ENCODE measurements at places on chromosomes 4 and X. TPM values are rescaled to one million over a fixed set of nuclear protein-coding genes. Genes with fewer than 3 reads are reported as not detected.

- DNase-seq, result no peak
Measured at GRCh38 chr4:108171339-108172230, 2.9 kb upstream of the LEF1 start.

PNMA6A gene
- 0.15 TPM for polyA plus RNA-seq

DNA sequence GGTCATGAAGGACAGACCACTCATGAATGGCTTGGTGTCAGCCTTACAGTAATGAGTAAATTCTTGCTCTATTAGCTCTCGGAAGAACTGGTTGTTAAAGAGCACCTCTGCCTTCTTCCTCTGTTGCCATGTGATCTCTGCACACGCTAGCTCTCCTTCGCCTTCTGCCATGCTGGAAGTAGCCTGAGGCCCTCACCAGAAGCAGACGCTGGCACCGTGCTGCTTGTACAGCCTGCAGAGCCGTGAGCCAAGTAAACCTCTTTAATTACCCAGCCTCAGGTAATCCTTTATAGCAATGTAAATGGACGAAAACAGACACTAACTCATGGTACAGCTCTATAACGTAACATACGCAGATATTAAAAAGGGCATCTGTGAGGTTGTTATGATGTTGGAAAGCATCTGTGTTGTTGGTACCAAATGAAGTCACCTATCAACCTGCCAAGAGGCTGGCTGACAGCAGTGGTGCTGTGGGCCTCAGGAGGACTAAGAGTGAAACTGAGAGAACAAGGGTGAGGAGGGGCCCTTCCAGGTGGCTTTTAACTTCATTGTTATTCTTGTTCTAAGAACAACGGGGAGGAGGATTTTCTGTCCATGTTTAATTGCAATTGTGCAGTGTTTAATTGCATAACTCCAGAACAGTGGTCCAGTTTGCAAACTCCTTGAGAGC lies 69.2 kb downstream of the CRMP1 start:
- DNase-seq, result no peak

- DNase-seq, result no peak
Measured at GRCh38 chr4:81919223-81919622, 447.5 kb upstream of the RASGEF1B start.

DNA sequence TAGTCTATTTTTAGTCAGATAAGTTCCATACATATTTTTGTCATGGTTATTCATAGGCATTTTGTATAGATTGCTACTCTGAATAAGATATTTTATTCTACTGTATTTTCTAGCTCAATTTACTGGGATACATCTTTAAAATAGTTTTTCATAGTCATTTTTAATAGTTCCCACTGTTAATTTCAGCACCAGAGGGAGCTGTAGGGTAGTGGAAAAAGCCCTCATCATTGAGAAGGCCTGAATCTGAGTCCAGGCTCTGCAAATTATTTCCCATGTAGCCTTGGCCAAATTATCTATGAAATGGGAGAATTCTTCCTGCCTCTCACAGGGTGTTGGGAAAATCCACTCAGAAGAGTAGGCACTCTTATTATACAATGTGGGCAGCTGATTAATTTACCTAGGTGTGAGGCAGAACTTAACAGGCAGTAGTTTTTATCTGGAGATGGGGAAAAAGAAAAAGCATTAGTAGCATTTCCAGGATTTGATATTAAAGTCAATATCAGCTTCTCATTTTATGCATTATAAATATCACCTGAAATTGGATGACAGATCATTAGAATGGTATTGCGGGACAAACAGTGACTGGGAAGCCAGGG lies 102.9 kb upstream of the PAQR3 start:
- DNase-seq, result no peak
